ENCODE measurements at places on chromosomes 13 and 19. TPM values are rescaled to one million over a fixed set of nuclear protein-coding genes. Genes with fewer than 3 reads are reported as not detected.

SHISA7 gene
- 4.0 TPM for total RNA-seq

C19orf85 gene
- not detected for total RNA-seq

BCL3 gene
- total RNA-seq, result 2.2 TPM

GDF15 gene
- 4.2 TPM for total RNA-seq

NAPSA gene
- 1.4 TPM for total RNA-seq

FOSB gene
- 11.5 TPM for total RNA-seq

SEMA6B gene
- total RNA-seq, result 8.7 TPM

SERTM1 gene
- 14.3 TPM for total RNA-seq

CRB3 gene
- 0.44 TPM for total RNA-seq

ASF1B gene
- 2.7 TPM for total RNA-seq

PINLYP gene
- 3.4 TPM for total RNA-seq

TRIP10 gene
- 19.8 TPM for total RNA-seq

SNRNP70 gene
- total RNA-seq, result 241 TPM

ZNF432 gene
- 17.7 TPM for total RNA-seq

TMEM143 gene
- 6.7 TPM for total RNA-seq

ZNF560 gene
- 0.79 TPM for total RNA-seq

FGF22 gene
- total RNA-seq, result 1.2 TPM
